ENCODE measurements at places on chromosomes 5 and 9. TPM values are rescaled to one million over a fixed set of nuclear protein-coding genes. Genes with fewer than 3 reads are reported as not detected.

The ADAMTS12 gene
- total RNA-seq, result 9.8 TPM

- DNase-seq, result no peak
- H3K27me3 ChIP-seq, result peaks cover 5% of the 10 kb centered on the region
- no peak overlapping the region for H3K27ac ChIP-seq
- no peak overlapping the region for H3K4me3 ChIP-seq
- peaks cover 9% of the 10 kb centered on the region for H3K36me3 ChIP-seq
Observed at GRCh38 chr9:113705306-113705927, 170.7 kb upstream of the ZNF618 start.

DNA sequence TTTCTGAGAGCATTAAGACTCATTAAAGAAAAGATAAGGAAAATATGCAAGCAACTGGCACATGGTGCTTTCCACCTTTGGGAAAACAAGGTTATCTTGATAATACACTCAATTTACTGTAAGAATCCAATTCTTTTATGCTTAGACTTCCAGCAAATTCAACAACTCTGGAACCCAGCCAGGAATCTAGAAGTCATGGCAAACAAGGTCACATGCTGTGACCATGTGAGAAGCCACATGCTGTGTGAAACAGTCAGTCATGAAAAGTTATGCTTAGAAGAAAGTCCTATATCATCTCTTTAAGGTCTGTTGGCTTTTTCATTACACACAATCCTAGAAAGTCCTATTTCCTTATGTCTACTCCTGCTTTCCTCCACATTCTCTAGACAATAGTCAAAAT is 581.8 kb upstream of the C9orf72 start:
- H3K27ac ChIP-seq, result no peak overlapping the region
- no peak overlapping the region for H3K4me3 ChIP-seq
- DNase-seq, result no peak
- H3K27me3 ChIP-seq, result peaks cover 3% of the 10 kb centered on the region
- H3K36me3 ChIP-seq, result no peaks in the 10 kb centered on the region
- H3K4me1 ChIP-seq, result no peaks in the 10 kb centered on the region

GRCh38 chr9:90459321-90459720 is 183.3 kb downstream of the DIRAS2 start:
- no peak overlapping the region for H3K4me3 ChIP-seq
- no peak overlapping the region for H3K27ac ChIP-seq
- H3K4me1 ChIP-seq, result peaks cover 4% of the 10 kb centered on the region
- H3K36me3 ChIP-seq, result no peaks in the 10 kb centered on the region
- DNase-seq, result no peak
- H3K27me3 ChIP-seq, result no peaks in the 10 kb centered on the region

DNA sequence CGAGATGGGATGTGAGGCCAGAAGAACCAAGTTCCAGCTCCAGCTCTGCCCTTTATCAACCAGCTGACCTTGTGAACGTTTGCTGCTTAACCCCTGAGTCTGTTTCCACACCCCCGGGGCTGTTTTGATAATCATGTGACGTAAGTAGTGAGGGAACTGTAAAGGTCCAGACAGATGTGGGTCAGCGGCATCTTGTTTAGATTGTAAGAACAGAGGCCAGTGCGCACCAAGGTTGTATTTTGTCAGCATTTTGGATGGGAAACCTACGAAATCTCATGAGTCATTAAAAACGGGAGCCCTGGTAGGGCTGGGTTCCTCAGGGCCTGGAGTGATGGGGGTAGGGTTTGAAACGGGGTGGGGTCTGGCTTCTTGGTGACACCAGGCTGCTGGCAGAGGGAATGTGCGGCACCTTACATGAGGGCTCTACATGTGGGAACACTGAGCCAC is 13.8 kb upstream of the COL15A1 start:
- H3K36me3 ChIP-seq, result peaks cover 3% of the 10 kb centered on the region
- no peak for DNase-seq
- peaks cover 1% of the 10 kb centered on the region for H3K27me3 ChIP-seq
- no peak overlapping the region for H3K27ac ChIP-seq
- no peak overlapping the region for H3K4me3 ChIP-seq

- H3K27ac ChIP-seq, result no peak overlapping the region
- H3K36me3 ChIP-seq, result no peaks in the 10 kb centered on the region
- no peak overlapping the region for H3K4me3 ChIP-seq
- no peak for DNase-seq
- H3K27me3 ChIP-seq, result no peaks in the 10 kb centered on the region
Observed at GRCh38 chr5:51987669-51988209, 604.5 kb downstream of the ISL1 start.

GRCh38 chr9:136172412-136173079 is 32.4 kb downstream of the LHX3 start:
- H3K36me3 ChIP-seq, result no peaks in the 10 kb centered on the region
- H3K4me1 ChIP-seq, result no peaks in the 10 kb centered on the region
- no peak overlapping the region for H3K4me3 ChIP-seq
- no peak overlapping the region for H3K27ac ChIP-seq

The FBN2 gene
- total RNA-seq, result 106 TPM

- H3K27ac ChIP-seq, result no peak overlapping the region
- no peaks in the 10 kb centered on the region for H3K36me3 ChIP-seq
- no peak for DNase-seq
- no peaks in the 10 kb centered on the region for H3K27me3 ChIP-seq
- peaks cover 20% of the 10 kb centered on the region for H3K4me1 ChIP-seq
- no peak overlapping the region for H3K4me3 ChIP-seq
Observed at GRCh38 chr9:27086818-27087680, 22.0 kb upstream of the TEK start.

GRCh38 chr9:37197158-37198038 is 77.0 kb downstream of the ZCCHC7 start:
- peaks cover 49% of the 10 kb centered on the region for H3K4me1 ChIP-seq
- peak overlapping the region; percentile 88 for H3K27ac ChIP-seq
- H3K4me3 ChIP-seq, result no peak overlapping the region
- peak; percentile 21 for DNase-seq
- H3K27me3 ChIP-seq, result peaks cover 2% of the 10 kb centered on the region

DNA sequence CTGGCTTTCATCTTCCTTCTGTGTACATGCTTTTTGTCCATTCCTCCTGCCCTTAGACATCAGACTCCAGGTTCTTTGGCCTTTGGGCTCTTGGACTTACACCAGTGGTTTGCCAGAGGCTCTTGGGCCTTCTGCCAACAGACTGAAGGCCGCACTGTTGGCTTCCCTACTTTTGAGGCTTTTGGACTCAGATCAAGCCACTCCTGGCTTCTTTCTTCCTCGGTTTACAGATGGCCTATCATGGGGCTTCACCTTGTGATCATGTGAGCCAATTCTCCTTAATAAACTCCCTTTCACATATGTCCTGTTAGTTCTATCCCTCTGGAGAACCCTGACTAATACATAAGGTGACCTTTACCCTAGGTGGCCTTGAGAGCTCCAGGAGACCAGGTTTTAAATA is 189.1 kb upstream of the CCNG1 start:
- no peaks in the 10 kb centered on the region for H3K4me1 ChIP-seq
- H3K4me3 ChIP-seq, result no peak overlapping the region
- no peaks in the 10 kb centered on the region for H3K27me3 ChIP-seq
- no peak overlapping the region for H3K27ac ChIP-seq

The KLHL3 gene
- total RNA-seq, result 200 TPM

- H3K27me3 ChIP-seq, result no peaks in the 10 kb centered on the region
- H3K4me1 ChIP-seq, result no peaks in the 10 kb centered on the region
- DNase-seq, result no peak
- no peak overlapping the region for H3K27ac ChIP-seq
- peaks cover 7% of the 10 kb centered on the region for H3K36me3 ChIP-seq
Observed at GRCh38 chr5:37532976-37533740, 154.0 kb downstream of the WDR70 start.

The AP3B1 gene
- total RNA-seq, result 60.9 TPM

Data from endothelial cell (in vitro differentiated cells).